ENCODE measurements at places on chromosomes 13 and 19.

- peak; percentile 26 for DNase-seq
These were observed 23.5 kb downstream of the URI1 start for GRCh38 chr19:29965492-29965891.

- no peak for DNase-seq
These were observed 338 bp downstream of the RGCC start for GRCh38 chr13:41457589-41458186.

GRCh38 chr19:10228920-10229319 lies 2.2 kb downstream of the S1PR2 start:
- no peak for DNase-seq

GRCh38 chr13:51639171-51639570 lies 54.9 kb downstream of the WDFY2 start:
- DNase-seq, result no peak

GRCh38 chr19:6423499-6424194 lies 964 bp downstream of the KHSRP start:
- peak; percentile 8 for DNase-seq

DNA sequence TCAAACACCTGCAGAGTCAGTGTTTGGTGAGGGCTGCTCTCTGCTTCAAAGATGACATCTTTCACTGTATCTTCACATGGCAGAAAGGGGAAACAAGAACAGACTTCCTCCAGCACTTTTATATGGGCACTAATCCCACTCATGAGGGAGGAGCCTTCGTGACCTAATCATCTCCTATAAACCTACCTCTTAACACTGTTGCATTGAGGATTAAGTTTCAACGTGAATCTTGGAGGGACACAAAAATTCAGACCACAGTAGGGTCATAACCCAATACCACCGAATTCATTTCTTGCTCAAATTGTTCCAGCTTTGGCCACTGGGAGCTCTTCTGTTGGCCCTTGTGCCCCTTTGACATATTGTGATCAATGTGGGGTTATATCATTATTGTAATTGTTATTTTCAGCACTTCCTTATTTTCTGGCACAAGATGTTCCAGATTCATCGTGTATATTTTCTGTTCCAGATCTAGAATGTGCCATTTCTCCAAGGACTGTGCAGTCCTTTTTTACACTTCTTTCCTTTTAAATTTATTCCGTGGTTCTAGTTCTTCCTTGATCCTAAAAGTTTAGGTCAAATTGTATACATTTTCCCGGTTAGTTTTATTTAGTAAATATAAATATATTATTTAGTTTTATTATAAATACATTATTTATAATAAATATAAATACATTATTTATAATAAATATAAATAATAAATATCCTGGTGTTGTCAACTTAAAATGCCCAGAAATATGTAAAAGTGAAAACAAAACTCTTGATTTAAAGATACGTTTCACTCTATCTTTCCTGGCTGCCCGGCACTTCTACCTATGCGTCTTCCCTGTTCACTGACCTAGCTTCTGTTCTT lies 35.5 kb upstream of the IGFL4 start:
- no peak for DNase-seq

DNA sequence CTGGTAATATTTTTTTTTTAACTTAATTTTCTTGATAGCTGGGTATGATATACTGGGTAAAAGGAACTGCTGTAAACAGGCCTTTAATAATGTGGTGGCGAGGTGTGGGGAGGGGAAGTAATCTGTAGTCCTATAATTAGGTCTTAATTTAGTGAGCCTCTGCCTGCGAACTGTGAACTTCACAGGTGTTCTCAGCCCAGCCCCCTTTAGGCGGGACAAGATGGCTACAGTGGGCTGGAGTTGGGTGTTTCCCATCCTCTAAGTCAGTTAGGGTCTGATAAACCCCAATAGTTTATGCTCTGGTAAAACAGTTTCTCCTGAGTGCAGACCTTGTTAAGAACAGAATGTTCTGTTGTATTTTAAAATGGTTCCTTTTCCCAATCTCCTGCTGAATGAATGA lies 97.6 kb upstream of the SERP2 start:
- DNase-seq, result no peak

DNA sequence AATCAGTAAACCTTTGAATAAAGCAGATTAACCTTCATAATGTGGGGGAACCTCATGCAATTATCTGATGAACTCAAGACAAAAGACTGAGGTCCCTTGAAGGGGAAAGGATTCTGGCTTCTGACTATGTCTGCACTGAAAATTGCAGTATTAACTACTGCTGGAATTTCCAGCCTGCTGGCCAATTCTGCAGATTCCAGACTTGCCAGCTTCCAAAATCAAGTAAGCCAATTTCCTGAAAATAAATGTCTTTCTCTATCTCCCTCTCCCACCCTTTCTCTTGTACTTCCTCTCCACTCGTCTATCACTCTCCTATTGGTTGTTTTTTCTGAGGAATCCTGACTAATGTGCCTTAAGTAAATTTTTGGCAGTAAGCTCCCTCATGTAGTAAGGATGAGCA lies 1479.9 kb upstream of the PRR20A start:
- no peak for DNase-seq

DNA sequence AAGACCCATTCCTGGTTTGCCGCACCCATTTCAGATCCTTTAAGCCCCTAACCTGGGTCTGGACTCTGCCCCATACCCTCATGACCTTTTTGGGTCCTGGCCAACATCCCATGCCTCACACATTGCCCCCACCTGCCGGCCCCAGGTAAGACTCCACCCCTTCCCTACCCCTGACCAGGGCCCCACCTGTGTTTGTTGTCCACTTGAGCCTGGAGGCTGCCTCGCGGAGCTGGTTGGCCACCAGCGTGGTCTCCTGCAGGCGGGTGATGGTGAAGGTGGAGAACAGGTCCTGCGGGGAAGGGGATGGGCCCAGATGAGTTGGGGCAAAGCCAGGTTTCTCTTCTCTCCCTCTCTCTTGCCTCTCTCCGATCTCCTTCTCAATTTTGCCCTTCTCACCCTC lies 19.5 kb downstream of the MAN2B1 start:
- DNase-seq, result no peak

GRCh38 chr13:48194379-48194754 lies 38.6 kb upstream of the ITM2B start:
- no peak for DNase-seq

GRCh38 chr19:16649734-16650133 lies 10.2 kb downstream of the SMIM7 start:
- no peak for DNase-seq

DNA sequence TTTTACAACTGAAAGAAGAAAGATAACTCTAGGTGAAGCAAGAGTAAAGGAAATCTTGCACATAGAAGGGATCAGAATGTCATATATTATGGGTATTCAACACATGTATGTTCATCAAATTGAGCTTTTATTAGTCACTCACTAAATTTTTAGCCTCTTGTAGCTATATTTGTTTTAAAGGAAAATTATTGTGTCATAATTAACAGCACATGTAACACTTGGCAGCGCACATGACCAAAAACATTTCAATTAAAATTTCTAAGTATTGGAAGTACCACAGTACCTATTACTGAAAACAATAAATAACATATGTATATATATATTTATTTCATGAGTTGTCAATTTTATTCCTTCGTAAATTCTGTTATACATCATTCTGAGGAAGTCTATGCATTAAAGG lies 2800.4 kb downstream of the PCDH9 start:
- DNase-seq, result no peak

DNA sequence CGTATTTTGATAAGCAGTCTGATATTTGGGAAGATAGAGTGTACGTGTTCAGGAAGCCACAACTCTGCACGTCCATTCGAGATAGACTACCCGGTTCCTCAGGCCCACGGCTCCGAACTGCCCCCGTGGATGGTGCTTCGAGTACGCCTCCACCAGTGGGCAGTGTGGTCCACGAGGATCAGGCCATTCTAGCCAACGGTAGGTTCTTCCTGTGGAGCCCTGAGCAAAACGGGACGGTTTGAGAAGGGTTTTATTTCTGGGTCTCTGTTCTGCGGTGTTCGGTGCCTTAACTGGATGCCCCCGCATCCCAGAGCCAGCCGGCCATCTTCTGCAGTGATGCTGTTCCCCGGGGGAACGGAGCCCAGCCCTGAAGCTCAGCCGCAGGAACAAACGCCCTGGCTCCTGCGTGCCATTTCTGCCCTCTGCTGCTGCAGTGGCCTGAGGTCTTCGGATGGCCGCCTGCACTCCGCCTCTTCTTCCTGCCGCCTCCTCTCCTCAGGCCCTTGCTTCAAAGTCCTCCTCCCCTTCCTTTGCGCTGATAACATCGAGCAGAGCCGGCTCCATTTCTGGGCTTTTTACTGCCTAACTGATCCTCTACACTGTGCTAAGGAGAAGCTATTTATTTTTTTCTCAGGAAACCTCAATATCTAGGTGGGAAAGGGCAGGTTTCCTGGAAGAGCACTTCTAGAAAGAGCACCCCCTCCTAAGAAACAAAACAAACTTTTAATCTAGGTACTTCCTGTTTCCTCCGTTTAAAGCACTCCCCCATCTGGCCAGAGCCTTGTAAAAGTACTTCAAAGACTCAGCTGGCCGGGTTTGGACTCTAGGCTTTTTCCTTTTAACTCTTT lies 36.2 kb upstream of the SLC46A3 start:
- DNase-seq, result no peak

DNA sequence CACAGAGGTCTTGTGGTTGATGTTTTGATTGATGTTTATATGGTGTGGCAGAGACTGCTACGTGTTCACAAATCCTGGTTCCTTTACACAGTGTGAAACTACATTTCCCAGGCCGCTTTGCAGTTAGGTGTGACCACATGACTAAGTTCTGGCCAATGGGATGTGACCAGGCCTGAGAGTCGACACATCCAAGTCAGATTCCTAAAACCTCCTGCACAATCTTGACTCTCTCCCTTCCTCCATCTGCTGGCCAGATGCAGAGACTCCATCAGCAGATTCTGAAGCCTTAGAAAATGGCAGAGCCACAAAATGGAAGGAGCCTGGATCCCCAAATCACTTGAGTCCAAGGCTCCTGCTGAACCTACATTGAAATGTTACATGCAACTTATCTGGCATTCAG lies 12.6 kb downstream of the CD37 start:
- DNase-seq, result no peak

DNA sequence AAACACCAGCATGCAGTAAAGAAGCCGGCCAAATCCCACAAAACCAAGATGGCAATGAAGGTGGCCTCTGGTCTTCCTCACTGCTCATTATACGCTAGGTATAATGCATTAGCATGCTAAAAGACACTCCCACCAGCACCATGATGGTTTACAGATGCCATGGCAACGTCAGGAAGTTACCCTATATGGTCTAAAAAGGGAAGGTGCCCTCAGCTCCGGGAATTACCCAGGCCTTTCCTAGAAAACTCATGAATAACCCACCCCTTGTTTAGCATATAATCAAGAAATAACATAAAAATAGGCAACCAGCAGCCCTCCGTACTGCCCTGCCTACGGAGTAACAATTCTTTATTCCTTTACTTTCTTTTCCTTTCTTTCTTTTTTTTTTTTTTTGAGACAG lies 21.1 kb upstream of the PLEKHF1 start:
- no peak for DNase-seq

- peak; percentile 76 for DNase-seq
These were observed 22.1 kb upstream of the OLFM2 start for GRCh38 chr19:9958379-9958821.

DNA sequence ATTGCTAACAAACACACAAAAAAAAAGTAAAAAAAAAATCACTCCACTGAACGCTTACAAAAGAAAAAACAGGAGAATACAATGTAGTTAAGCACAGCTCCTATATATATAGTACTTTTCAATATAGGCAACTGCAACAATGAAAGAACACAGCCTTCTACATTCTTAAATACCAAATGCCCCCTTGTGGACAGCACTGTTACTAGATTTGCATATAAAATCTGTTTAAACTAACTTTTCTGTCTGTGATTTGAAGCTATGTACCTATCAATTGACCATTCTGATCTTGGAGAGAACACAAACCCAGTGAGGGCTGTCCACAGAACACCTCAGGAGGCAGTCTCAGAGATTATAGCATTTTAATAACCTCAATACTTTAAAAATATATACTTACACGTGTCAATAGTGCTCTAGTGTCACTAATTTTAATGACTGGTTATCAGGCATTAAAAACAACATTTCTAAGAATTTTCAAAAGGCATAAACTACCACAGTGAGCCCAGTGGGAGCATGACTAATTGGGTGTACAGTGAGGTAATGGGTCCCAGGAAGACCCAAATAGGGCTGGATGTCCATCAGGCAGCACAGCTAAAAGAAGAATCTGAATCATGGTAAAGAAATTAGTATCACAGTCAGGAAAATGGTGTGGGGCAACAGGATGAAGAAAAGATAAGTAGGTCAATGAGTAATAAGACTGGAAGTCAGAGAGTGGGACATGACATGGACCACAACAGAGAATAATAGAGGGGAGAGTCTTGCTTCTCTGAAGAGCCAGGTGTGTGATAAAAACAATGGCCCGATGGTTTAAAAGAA lies 22.2 kb downstream of the CCDC169 start:
- DNase-seq, result no peak

- no peak for DNase-seq
These were observed 20.3 kb downstream of the LYL1 start for GRCh38 chr19:13082192-13083007.

DNA sequence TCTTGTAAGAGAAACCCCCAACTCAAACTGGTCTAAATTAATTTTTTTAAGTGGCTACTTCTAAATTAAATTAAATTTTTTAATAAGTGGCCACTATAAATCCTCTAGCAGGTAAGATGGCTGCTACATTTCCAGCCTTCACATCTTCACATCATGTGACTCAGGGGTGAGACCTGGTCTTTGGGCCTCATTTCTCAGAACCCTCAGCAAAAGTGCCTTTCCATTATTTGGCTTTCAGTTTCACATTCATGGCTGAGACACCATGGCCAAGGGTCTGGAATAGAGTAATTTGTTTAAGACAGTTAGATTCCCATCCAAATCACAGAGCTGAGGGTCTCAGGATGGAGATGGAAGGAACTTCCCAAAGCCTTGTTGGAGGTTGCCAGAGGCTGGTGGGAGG lies 47.5 kb downstream of the DCT start:
- no peak for DNase-seq
